ENCODE measurements at places on chromosomes 11 and 22.

GRCh38 chr22:19398206-19398605 lies 33.3 kb downstream of the HIRA start:
- no peak for DNase-seq

DNA sequence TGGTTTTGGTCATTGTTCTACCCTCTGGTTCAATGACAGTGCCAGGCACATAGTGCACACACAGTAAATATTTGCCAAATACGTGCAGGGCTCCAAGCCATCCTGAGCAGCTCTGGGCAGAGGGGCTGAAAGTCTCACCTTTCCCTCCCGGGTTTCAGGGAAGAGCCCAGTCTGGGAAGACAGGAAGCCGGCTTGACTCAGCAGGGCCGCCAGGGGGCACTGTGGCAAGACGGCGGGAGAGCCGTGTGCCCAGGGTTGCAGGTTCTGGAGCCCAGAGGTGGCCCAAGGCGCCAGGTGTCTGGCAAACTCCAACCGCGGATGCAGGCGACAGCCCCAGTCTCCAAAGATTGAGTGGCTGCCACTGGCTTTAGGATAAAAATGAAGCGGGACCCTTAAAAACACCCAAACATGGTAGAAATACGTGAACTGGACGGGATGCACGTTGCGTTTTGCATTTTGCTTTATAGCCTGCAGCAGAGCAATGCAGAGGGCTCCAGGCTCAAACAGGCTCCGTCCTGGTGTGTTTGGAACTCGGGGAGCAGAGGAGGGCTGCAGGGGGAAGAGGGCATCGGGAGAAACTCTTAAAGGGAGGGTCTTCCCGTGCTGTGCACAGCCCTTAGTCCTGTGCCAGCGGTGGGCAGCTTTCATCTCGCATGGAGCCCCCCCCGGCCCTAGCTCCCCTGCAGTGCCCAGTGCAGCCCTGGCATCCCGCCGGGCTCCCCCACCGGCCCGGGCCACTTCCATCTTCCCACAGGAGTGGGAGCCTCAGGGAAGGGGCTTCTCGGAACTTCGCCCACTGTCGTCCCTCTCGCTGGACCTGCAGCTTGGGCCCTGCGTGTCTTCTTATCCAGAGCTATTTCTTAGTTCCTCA lies 10.7 kb downstream of the KRTAP5-5 start:
- DNase-seq, result no peak

DNA sequence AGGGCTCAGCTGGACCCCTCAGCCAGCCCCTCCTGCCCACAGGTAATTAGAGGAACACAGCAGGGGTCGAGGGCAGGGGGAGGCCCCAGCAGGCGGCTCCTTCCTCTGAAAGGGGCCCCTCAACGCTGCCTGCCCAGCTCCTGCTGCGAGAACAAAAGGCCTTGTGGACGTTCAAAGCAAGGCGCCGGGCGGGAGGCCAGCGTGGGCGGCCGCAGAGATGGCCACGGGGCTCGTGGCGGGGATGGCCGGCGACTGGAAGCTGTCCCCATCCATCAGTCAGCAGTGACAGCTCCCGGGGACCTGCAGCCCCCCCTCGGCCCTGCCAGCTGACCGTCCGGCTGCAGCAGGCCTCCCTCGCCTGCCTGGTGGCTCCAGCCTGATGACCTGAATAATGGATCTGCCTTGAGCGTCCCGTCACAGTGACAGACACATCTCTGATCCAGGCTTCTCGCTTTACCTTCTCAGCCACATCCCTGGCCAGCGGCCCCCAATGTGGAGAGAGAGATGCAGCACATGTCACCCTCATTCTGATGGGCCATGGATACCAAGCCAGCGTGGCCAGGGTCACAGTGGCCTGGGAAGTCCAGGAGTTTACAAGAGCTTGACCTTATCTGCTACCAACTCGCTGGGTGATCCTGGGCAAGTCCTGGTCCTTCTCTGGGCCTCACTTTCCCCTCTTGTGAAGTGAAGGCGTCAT lies 159.3 kb downstream of the MN1 start:
- DNase-seq, result no peak

DNA sequence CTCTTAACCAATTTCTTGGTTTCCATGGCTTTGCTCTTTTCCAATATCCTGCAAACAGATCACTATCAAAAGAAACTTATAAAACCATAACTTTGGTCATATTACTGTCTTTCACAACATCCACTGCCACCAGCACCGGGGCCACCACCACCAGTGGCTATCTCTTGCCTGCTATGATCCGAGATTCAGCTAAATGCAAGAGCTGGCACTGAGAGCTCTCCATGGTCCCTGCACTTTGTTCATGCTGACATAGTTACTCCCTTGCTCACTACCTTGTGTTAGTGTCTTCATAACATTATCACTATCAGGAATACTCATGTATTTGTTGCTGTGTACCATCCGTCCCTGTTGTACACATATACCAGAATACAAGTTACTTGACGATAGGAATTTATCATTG lies 299.0 kb downstream of the ETS1 start:
- no peak for DNase-seq

DNA sequence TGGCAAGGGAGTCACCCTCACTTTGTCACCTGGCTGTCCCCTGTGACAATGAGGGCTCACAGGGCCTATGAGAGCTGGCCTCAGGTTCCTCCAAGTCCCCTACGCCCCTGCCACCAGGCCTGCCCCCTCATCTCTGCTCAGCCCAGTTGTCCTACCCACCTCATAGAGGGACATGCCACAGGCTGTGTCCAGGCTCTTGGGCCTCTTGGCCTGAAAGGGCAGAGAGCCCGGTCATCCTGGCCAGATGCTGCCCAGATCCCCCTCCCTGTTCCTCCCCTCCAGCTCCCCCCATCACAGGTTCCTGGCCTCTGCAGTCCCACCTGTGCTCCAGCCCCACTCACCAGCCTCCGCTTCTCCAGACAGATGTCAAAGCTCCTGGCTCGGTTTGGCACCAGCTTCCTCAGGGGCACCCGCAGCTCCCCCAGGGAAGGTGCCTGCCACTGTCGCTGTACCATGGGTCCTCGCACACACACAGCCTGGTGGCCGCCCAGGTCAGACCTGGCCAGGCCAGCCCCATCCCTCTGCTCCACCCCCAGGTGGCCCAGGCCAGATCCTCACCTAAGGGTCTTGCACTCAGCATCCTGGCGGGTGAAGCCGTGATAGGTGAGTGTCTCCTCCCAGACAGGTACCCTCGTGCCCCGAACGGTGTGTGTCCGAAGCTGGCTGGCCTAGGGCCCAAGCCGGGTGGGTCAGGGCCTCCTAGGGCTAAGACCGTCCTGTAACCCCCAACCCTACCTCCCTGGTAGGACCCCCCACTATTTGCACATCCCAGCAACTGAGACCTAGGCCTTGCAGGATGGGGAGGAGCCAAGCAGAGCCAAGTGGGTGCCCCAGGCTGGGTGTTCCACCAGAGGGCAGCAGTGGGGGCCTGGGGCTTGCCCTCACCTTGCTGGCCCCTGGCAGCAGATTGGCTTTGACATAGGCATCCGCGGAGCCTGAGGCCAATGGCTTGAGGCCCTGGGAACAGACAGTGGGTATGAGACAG lies 8.3 kb downstream of the NDUFV1 start:
- DNase-seq, result no peak

- no peak for DNase-seq
These were observed 196.1 kb upstream of the B3GAT1 start for GRCh38 chr11:134607963-134608750.

DNA sequence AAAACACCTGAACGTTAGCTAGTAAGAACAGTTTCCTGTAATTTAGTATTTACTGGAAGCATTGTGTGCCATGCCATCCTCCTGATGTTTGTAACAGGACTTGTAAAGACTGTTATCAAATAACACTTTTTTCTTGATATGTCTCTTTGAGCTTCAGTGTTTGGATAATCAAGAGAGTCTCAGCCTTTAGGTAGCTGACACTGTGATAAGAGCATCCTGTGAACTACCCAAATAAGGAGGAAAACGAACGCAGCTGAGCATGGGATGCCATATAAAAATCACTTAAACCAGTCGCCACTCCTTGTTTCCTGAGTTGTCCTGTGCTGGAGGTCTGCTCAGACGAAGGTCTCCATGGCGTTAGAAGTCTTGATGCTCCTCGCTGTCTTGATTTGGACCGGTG lies at the start of gene OOSP2:
Gene OOSP2 (plus strand): TSS at position 301 of the 400 bp plus-strand sequence. CDS start 51 bp downstream, at position 352.
- DNase-seq, result no peak

- DNase-seq, result no peak
These were observed 24.9 kb downstream of the SCUBE2 start for GRCh38 chr11:9066433-9066925.

Data from stimulated activated CD4-positive, alpha-beta T cell treated with anti-CD3 and anti-CD28 coated beads, Interleukin-15, amount 100 ng/mL, for 1 hour (primary cell).